ENCODE measurements at places on chromosomes 7 and 10.

DNA sequence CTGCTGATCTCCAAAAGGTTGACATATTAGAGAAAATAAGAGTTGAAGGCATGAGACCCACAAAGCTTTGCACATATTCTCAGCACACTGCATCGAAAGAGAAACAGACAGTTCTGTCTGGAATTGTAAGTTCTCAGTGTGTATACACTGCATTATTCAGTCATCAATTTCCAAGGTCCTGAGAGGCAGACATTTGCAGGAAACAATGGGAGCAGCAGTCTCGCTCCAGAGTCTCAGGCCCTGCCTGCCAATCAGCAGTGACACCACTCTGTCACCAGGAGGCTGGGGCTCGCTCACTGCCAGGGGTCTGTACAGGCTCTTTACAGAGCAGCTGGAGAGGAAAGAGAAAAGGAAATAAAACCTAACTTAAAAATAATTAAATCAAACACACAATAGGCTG lies 36.3 kb downstream of the JAZF1 start:
- no peak for DNase-seq

DNA sequence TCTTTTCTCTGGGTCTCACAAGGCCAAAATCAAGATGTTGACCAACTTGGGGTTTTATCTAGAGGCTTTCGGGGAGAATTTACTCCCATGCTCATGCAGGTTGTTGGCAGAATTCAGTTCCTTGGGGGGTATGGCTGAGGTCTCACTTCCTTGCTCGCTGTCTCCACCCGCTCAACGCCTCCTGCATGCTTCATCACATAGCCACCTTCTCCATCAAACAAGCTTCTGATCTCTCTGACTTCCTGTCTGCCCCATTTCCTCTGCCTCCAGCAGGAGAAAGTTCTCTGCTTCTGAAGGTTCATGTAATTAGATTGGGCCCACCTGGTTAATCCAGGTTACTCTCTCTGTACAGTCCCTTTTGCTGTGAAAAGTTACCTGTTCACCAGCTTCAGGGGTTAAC lies 179.1 kb upstream of the FZD1 start:
- no peak for DNase-seq

DNA sequence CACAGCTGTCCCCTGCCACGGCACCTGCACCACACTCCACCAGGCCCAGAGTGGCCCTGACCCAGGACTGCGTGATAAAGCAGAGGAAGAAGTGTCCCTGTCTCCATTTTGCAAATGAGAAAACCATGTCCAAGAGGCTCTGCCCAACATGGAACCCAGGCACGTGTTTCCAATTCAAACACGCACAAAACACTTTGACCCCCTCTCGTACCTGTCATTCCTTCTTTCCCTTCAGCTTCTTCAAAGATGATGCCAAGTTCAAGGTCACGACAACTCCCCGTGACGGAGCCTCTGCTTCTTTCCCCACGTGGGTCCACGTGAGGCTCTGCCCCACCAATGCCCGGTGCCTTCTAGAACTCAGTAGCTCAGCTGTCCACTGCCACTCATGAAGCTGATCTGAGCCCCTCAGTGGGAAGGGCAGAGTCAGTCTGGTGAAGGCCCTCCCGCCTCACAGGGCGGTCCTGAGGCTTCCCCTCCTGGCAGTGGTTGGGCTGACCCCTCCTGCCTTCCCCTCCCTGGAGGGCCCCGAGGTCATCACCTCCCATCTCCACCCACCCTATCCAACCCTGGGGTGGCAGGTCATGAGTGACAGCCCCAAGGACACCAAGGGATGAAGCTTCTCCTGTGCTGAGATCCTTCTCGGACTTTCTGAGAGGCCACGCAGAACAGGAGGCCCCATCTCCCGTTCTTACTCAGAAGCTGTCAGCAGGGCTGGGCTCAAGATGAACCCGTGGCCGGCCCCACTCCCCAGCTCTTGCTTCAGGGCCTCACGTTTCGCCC lies 19.0 kb downstream of the CALML5 start:
- no peak for DNase-seq

DNA sequence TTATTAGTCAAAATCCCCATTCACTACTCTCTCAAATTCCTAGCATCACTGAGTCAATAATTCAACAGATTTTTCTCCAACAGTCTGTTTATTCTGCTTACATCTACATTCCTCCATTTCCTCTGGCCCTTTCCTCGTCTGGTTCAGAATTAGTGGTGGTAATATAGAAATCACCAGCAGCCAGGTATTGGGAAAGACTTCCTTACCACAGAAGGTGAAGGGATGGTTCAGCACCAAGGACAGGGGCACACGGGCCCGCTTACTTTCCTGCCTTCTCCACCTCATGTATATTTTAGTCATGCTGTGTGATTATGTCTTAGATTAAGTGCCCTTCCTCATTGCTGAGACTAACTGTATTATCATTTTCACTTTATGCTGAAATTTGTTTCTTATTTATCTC lies 70.4 kb upstream of the APBB1IP start:
- DNase-seq, result no peak

DNA sequence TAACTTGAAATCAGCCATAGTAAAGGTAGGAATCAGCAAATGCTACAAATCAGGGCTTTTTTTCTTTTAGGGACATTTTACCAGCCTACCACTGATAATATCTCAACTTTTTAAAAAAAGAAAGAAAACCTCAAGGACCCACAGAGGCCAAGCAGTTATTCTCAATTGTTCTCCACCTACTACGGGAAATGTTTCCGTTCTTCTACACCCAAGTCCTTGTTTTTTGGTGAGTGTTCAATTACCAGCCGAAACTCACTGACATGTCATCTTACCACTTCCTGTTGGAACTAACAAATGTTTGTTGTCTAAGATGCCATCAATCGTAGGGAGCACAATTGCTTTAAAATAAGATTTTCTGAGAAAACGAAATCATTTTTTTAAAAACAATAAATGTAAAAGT lies 50.2 kb upstream of the CDK1 start:
- DNase-seq, result no peak

All from osteocyte (in vitro differentiated cells).